ENCODE measurements at places on chromosomes 5 and 9.

- no peaks in the 10 kb centered on the region for H3K36me3 ChIP-seq
- no peak overlapping the region for H3K27ac ChIP-seq
- no peak overlapping the region for H3K4me3 ChIP-seq
- DNase-seq: no peak
- H3K27me3 ChIP-seq: no peaks in the 10 kb centered on the region
- peaks cover 37% of the 10 kb centered on the region for H3K4me1 ChIP-seq
Measured at GRCh38 chr9:131098391-131099101, 2.2 kb downstream of the AIF1L start.

GRCh38 chr5:52805615-52806014, 17.9 kb downstream of the ITGA1 start:
- H3K4me1 ChIP-seq: peaks cover 71% of the 10 kb centered on the region
- no peak for DNase-seq
- H3K27me3 ChIP-seq: no peaks in the 10 kb centered on the region

DNA sequence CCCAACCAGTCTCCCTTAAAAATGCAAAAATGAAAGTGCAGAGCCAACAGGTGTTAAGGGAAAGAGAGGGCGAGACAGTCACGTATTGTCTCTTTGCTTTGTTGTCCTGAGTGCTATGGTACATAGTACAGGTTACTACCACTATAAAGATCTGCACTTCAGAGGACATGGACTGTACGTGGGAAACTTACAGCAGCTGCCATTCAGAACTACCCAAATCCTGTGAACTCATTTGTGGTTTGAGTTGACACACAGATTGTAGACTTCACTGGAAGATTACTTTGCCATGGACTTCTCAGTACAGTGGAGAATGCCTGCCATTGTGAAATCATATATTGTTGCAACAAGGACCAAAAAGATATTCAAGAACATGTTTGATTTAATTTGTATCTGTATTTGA, 34.8 kb downstream of the FBXO38 start:
- DNase-seq: no peak
- H3K4me1 ChIP-seq: no peaks in the 10 kb centered on the region
- H3K4me3 ChIP-seq: no peak overlapping the region
- peaks cover 46% of the 10 kb centered on the region for H3K36me3 ChIP-seq

GRCh38 chr5:142561029-142561428, 124.9 kb downstream of the FGF1 start:
- DNase-seq: no peak
- H3K4me3 ChIP-seq: no peak overlapping the region
- no peaks in the 10 kb centered on the region for H3K27me3 ChIP-seq
- no peaks in the 10 kb centered on the region for H3K4me1 ChIP-seq
- no peak overlapping the region for H3K27ac ChIP-seq

GRCh38 chr5:3092664-3093063, 341.2 kb upstream of the IRX2 start:
- no peak overlapping the region for H3K27ac ChIP-seq
- no peaks in the 10 kb centered on the region for H3K27me3 ChIP-seq
- DNase-seq: no peak
- H3K4me3 ChIP-seq: no peak overlapping the region

- H3K4me1 ChIP-seq: no peaks in the 10 kb centered on the region
- no peak overlapping the region for H3K4me3 ChIP-seq
- no peaks in the 10 kb centered on the region for H3K36me3 ChIP-seq
- DNase-seq: no peak
- no peak overlapping the region for H3K27ac ChIP-seq
Measured at GRCh38 chr5:154316223-154316935, 125.8 kb downstream of the GALNT10 start.

GRCh38 chr5:39578887-39579497, 154.2 kb upstream of the DAB2 start:
- no peaks in the 10 kb centered on the region for H3K36me3 ChIP-seq
- peaks cover 8% of the 10 kb centered on the region for H3K4me1 ChIP-seq
- no peak overlapping the region for H3K27ac ChIP-seq
- no peak for DNase-seq
- H3K27me3 ChIP-seq: no peaks in the 10 kb centered on the region

DNA sequence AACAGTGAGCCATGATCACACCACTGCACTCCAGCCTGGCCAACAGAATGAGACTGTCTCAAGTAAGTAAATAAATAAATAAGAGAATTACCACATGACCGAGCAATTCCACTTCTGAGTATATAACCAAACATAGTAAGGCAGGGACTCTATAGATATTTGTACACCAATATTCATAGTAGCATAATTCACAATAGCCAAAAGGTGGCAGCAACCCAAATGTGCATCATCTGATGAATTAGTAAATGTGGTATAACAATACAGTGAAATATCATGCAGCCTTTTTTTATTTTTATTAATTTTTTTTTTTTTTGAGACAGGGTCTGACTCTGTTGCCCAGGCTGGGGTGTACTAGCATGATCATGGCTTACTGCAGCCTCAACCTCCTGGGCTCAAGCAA, 33.1 kb downstream of the ALDH7A1 start:
- no peak overlapping the region for H3K4me3 ChIP-seq
- no peak overlapping the region for H3K27ac ChIP-seq
- DNase-seq: no peak

DNA sequence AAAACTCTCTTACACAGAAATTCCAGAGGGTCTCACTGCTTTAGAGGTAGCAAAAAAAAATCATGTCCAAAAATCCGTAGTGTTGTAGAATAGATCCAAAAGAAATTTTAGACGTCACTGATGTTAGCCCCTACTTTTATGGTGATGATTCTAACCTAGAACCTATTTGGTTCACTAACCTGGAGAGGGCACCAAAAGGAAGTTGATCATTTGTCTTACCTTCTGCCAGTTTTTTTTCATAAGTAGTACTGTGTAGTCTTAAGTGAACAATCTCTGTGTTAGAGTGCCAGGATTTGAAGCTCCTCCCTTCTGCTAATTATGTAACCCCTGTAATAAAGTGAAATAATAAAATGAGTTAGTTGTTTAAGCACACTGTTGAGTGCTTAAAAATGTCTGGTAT, 215.2 kb downstream of the SMARCA2 start:
- H3K27ac ChIP-seq: no peak overlapping the region
- no peaks in the 10 kb centered on the region for H3K36me3 ChIP-seq
- H3K4me1 ChIP-seq: peaks cover 6% of the 10 kb centered on the region
- no peak overlapping the region for H3K4me3 ChIP-seq

DNA sequence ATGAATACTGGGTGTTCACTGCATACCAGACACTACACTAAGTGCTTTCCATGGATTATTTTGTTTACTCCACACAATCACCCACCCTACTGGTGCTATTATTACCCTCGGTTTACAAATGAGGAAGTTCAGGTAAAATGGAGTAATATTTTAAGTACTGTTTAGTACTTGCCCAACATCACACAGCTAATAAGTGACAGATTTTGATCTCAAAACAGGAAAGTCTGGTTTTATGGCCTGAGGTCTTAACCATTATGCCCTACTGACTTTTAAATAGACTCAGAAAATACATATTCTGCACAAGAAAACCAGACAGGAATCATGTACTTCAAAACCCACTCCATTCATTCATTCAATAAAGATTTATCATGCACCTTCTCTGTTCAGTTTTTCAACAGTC, 431.0 kb upstream of the TLE4 start:
- no peaks in the 10 kb centered on the region for H3K36me3 ChIP-seq
- H3K27me3 ChIP-seq: no peaks in the 10 kb centered on the region
- no peak overlapping the region for H3K27ac ChIP-seq

DNA sequence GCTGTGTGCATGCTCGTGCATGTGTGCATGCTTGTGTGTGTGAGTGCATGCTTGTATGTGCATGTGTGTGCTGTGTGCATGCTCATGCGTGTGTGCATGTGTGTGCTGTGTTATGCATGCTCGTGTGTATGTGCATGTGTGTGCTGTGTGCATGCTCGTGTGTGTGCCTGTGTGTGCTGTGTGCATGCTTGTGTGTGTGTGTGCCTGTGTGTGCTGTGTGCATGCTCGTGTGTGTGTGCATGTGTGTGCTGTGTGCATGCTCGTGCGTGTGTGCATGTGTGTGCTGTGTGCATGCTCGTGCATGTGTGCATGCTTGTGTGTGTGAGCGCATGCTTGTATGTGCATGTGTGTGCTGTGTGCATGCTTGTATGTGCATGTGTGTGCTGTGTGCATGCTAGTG, 30.3 kb upstream of the SH3PXD2B start:
- no peak overlapping the region for H3K4me3 ChIP-seq
- no peaks in the 10 kb centered on the region for H3K36me3 ChIP-seq
- H3K27me3 ChIP-seq: no peaks in the 10 kb centered on the region
- DNase-seq: no peak

DNA sequence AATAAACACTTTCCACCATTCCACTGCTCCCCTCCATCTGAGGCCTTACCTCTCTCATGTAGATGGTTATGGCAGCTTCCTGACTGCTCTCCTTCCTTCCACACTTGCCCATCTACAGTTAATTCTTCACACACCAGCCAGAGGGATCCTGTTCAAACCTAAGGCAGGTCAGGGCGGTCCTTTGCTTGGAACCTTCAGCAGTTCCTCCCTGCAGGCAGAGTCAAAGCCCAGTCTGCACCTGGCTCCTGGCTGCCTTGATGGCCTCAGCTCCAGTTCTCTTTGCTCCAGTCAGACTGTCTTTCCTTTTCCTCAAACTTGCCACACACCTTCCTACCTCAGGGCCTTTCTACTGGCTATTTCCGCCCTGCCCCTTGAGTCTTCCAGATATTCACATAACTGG, 30.2 kb upstream of the NR3C1 start:
- no peak for DNase-seq
- H3K27me3 ChIP-seq: no peaks in the 10 kb centered on the region
- H3K4me3 ChIP-seq: no peak overlapping the region
- no peaks in the 10 kb centered on the region for H3K36me3 ChIP-seq
- no peak overlapping the region for H3K27ac ChIP-seq

GRCh38 chr5:135466178-135467050, 14.3 kb upstream of the TIFAB start:
- peaks cover 4% of the 10 kb centered on the region for H3K27me3 ChIP-seq
- DNase-seq: peak; percentile 70
- H3K4me1 ChIP-seq: peaks cover 3% of the 10 kb centered on the region
- H3K36me3 ChIP-seq: no peaks in the 10 kb centered on the region
- H3K4me3 ChIP-seq: no peak overlapping the region

DNA sequence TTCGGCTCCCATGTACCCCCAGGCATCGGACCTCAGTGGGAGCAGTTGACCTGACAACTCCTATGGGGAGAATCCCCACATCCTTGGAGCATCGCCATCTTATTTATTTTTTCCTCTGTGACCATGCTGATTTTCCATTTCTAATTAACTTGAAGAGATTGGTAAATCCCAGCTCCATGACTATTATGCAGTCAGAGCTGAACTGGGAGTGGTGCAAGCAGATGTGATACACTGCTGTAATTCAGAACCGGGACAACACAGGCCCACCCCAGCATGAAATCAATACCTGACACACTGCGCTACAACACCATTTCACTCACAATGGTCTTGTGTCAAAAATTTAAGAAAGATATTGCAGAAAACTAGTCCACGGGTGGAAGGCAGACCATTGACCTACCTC, 1.0 kb upstream of the TRPM3 start:
- H3K27me3 ChIP-seq: no peaks in the 10 kb centered on the region
- H3K27ac ChIP-seq: no peak overlapping the region
- H3K4me3 ChIP-seq: no peak overlapping the region
- H3K4me1 ChIP-seq: no peaks in the 10 kb centered on the region
- no peak for DNase-seq

DNA sequence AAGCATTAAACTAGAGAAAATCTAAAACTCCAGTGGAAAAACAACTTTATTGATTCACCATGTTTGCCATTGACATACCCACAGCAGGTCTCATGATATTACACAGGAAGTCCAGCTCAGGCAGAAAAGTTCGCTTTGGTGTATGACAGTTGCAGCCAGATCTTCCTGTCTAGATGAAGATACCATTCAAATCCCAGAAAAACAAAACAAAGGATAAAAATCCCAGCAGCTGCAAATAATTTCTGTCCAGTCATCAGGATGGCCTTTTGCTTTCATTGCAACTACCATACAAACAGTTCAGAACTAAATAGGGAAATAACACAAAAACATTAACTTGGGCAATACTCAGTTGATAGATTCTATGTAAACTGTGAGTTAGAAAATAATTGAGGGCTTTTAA, 136.0 kb upstream of the NREP start:
- H3K27ac ChIP-seq: no peak overlapping the region
- no peak for DNase-seq
- H3K4me3 ChIP-seq: no peak overlapping the region
- no peaks in the 10 kb centered on the region for H3K4me1 ChIP-seq
- H3K36me3 ChIP-seq: no peaks in the 10 kb centered on the region

DNA sequence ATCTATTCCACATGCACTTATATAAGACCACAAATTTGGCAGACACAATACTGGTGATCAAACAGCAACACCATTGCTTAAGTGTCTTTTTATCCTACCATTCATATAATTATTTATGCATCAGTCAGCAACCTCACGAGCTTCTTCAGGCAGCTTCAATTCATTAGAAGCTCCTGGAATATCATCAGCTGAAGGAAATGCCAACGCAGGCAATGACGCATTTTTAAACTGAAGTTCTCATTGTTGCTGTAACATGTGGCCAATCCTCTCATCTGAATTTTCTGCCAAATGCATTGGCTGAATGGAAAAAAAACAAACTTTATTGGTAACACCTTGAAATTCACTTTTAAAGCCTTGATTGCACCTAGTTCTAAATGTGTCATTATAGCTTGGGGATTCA, 376.4 kb upstream of the RGMB start:
- H3K27ac ChIP-seq: no peak overlapping the region
- no peaks in the 10 kb centered on the region for H3K27me3 ChIP-seq
- H3K4me3 ChIP-seq: no peak overlapping the region
- no peaks in the 10 kb centered on the region for H3K36me3 ChIP-seq
- no peaks in the 10 kb centered on the region for H3K4me1 ChIP-seq
- DNase-seq: no peak

DNA sequence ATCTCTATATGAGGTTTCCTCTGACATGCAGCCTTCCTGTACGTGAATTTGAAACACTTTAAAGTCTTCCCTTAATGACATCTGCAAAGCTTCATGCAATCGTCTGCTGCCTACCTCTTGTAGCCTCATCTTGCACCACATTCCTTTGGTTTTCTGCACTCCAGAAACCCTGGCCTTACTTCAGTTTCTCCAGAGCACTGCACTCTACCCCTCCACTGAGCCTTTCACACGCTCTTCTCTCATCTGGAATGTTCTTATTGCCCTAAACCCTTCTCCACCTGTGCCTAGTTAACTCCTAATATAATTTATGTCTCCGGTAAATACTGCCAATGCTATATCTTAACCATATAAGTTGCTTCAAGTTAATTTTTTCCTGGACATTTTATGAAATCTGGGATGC, 168.8 kb upstream of the SLC27A6 start:
- no peaks in the 10 kb centered on the region for H3K27me3 ChIP-seq
- H3K4me3 ChIP-seq: no peak overlapping the region
- no peak overlapping the region for H3K27ac ChIP-seq
- no peaks in the 10 kb centered on the region for H3K4me1 ChIP-seq

DNA sequence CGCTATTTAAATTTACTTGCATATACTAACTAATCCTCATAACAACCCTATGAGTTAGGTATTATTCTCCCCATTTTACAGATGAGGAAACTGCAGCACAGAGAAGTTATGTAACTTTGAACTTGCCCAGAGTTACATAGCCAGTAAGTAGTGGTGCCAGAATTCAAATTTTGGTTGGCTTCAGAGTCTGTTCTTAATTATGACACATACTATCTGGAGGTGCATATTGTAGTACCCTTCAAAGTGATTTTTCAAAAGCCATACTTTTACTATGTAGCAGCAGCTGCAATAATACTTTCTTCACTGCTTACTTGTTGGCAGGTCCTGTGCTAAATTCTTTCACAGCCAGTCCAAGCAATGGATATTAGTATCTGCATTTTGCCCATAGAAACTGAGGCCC, 16.4 kb downstream of the MAN2A1 start:
- H3K4me3 ChIP-seq: no peak overlapping the region
- no peak for DNase-seq
- no peak overlapping the region for H3K27ac ChIP-seq
- peaks cover 3% of the 10 kb centered on the region for H3K4me1 ChIP-seq
- H3K36me3 ChIP-seq: no peaks in the 10 kb centered on the region

All from upper lobe of left lung (tissue), 6 donors.